ENCODE measurements at places on chromosomes 13 and 19. TPM values are rescaled to one million over a fixed set of nuclear protein-coding genes. Genes with fewer than 3 reads are reported as not detected.
A peak's percentile ranks its signal among the peaks of the same experiment; 100 is the strongest.

DNA sequence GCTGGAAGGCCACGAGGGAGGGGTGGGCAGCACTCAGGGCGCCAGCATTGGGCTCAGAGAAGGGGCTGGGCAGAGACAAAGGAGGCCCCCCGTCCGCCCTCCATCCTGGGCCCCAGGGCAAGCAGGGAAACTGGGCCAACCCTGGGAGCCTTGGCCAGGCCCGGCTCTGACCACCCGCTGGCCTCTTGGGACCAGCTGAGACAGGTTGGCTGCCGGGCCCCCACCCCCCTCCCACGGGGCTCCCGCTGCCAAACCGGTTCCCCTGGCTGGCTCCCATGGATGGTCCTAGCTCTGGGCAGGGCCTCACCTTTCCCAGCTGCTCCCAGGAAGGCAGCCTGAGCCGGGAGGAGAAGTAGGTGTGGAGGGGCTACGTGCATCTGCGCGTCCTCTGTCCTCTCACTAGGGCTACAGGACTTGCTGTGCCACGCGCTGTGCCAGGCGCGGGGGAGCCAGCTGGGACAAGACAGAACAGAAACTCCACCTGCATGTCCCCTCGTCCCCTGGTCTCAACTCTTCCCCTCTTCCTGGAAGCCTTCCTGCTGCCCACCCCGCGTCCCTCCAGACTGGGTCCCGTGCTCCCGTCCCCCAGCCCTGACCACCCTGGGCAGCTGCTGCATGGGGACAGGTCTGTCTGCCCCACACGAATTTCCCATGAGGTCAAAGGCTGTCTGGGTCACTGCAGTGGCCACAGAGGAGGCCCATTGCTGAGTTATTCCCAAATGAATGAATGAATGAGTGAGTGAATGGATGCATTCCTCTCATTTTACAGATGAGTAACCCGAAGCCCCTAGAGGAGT is 29.1 kb upstream of the NCCRP1 start:
- DNase-seq, result no peak

F10 gene
- polyA plus RNA-seq, result 16.9 TPM

DNA sequence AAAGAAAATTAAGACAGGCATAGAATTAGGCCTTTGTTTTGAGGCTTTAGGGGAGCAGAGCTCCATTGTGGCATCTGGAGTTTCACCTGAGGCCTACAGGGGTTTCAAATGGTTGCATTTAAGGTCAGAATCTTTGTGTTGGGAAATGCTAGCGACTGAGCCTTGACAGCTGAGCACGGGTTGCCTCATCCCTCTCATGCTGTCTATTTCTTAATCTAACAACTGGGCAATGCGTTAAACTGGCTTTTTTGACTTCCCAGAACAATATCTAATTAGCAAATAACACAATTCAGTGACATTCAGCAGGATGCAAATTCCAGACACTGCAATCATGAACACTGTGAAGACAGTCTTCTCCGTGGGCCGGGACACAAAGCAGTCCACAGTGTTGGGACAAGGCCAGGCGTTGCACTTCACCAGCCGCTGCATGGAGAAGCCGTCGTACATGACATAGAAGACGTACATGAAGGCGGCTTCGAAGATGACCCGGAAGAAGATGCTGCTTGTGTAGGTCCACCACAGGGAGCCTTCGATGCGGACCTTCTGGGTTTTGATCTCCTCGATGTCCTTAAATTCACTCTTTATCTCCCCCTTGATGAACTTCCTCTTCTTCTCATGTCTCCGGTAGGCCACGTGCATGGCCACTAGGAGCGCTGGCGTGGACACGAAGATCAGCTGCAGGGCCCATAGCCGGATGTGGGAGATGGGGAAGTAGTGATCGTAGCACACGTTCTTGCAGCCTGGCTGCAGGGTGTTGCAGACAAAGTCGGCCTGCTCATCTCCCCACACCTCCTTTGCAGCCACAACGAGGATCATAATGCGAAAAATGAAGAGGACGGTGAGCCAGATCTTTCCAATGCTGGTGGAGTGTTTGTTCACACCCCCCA is 3.8 kb downstream of the GJB2 start:
- DNase-seq, result no peak

DNA sequence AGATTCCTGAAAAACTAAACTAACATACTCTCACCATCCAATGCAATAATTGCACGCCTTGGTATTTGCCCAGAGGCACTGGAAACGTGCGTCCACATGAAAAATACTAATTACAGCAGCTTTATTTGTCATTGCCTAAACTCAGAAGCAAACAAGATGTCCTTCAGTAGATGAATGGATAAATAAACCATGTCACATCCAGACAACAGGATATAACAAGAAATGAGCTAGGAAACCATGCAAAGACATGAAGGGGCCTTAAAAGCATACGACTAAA is 25.0 kb downstream of the ELL start:
- no peak for DNase-seq

GRCh38 chr19:10412257-10412977 is 7.9 kb upstream of the PDE4A start:
- no peak for DNase-seq

DNA sequence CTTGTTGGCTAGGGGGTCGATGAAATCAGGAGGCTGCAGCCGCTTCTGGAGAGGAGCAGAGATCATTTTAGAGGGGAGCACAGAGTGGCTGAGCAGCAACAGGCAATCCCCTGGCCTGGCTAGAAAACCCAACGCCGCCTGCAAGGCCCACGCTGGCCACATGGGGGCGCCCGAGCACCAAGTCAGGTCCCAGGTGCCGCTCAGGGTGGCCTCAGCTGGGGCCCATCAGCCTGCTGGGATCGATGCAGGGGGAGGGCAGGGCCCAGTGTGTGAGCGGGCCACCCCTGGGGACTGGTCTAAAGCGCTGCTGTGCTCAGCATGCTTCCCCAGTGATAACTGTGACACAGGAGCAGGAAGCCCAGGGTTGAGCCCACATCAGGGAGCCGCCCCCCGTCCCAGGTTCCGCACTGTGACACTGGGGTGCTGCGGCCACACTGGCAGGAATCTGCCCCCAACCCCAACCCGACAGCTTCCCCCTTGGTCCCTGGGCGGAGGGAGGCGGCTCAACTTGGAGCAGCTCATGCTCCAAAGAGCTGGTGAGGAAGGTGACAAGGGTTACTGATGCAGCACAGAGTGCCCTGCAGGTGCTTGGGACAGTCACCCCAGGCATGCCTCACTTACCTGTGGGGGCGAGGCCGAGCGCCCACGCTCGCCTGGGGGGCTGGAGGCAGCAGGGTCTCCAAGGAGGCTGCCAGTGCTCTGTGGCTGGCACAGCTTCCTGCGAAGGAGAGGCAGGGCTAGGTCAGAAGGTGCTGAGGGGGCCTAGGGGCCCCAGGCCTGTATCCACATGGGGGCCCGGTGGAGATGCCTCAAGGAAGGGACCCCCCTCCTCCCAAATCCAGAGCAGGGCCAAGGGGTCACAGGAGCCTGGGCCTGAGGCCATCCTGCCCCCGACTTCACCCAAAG is 13.3 kb upstream of the ISYNA1 start:
- no peak for DNase-seq

DNA sequence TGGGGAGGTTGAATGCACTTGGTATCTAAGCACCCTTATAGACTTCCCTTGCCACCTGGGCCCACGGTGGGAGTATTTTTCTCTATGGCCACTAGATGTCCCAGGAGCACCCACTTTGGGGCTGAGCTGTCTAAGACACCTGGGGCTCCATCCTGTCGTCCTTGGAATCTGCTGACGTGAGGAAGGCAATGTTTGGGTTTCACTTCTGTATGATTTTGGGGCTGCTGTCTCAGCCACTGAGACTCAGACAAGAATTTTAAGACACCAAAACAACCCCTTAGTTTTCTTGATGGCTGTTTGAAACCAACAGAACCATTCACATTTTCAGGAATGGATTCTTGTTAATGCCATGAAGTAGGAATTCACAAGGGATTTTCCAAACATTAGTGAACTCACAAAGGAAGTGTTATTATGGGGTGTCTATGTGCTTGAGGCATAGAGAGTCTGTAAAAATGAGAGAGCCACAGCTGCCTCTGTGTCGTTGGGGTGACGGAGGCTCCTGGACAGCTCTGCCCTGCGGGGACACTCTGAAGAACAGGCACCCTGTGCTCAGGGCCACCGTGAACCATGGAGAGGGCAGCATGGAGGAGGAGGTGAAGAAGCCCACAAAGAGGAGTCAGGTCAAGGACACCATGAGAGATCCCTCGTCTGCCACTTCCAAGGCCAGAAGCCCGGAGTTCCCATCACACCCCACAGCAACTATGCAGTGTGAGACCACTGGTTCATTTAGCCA is 106.8 kb upstream of the SPATA13 start:
- DNase-seq, result no peak

CLEC17A gene
- not detected for polyA plus RNA-seq

DNA sequence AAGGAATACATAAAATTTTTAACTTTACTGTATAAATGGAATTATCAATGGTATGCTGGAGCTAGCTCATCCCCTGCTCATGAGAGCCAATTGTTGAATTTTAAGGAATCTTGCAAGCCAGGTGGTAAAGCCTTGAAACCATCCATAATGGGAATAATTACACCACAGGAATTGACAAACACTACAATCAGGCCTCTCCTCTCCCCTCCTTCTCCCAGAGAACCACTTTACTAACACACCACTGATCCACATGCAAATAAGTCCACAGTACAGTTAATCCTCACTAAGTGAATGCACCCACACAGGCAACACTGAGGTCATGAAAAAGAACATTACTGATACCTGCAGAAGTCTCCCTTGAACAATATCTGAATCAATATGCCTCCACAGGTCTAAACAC is 140.5 kb downstream of the KLF12 start:
- DNase-seq, result no peak

GRCh38 chr13:21517576-21517975 is 58.5 kb upstream of the ZDHHC20 start:
- DNase-seq, result no peak

MYH14 gene
- 53.2 TPM for polyA plus RNA-seq

DNA sequence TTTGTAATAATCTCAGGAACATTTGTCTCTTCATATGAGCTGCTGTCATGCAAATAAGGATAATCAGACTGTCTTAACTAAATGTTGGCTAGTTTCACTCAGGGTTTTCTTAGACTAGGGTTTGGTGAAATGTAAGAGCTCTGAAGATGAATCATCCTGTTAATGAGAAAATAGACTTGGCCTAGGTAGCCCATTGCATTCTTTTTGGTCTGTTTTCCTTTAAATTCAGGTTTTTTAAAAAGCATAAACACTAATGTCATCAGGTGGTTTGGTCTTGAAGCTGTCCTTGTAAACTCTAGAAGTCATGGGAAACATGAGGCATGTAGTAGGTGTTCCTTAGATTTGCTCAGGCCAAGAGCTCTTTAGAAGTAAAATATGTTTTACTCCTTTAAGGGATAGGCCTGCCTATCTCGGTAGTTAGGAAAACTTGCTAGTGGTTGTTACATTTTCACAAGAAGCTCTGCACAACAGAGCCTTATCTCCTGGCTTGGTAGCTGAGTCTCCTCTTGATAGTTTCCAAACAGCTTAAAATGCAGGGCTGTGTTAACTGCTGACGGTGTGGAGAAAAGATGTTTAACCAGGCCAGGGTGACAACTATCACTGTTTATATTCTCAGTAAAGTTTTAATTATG is 62.0 kb upstream of the C1QTNF9B start:
- DNase-seq, result no peak

- no peak for DNase-seq
Observed at GRCh38 chr13:81302125-81302524, 961.2 kb upstream of the SPRY2 start.

DNA sequence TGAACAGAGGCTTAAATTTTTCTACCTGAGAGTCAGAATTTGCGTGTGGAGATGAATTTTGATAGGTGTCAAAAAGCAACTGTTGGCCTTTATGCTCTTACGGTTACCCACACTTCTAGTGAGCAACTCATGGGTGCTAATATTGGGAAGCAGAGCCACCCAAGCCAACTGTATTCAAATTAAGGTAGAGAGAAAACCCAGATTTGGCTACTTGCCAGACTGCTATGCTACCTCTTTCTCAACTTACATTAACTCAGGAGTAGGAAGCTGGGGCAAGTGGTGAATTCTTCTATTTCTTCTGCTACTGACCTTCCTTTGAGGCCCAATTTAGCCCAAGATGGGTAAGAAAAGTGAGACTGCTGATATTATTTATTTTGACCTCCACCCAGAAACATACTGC is 83.9 kb downstream of the OLFM4 start:
- no peak for DNase-seq

GRCh38 chr13:31301119-31301518 is 101.3 kb downstream of the B3GLCT start:
- DNase-seq, result no peak

CD70 gene
- 0.72 TPM for polyA plus RNA-seq

ZNF681 gene
- 2.1 TPM for polyA plus RNA-seq

ZNF443 gene
- 3.5 TPM for polyA plus RNA-seq

GRCh38 chr13:113083402-113084061 is 22.1 kb upstream of the F7 start:
- peak; percentile 81 for DNase-seq

GRCh38 chr13:89029062-89029461 is 1357.9 kb downstream of the SLITRK5 start:
- DNase-seq, result no peak

DNA sequence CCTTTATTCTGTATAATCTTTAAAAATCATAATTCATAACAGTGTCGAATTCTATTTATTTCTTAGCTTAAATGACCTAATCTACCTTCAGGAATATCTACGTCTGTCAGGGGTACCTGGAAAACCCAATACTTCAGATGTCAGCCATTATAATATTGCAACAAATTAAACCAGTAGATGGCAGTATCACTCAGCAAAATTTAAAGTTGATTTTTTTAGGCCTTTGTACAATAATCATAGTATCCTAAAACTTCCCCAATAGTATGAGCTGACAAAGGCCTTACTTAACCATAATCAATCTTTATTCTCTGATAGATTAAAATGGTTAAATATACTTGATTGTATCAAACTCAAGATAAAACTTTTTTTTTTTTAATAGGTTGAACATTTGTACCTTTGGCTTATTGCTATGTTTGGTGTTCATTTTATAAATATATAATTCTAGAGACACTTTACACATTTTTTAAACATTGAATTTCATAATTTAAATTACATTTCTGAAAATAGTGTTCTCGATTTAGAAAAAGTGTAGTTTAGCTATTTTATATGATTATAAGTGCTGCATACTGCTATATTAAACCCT is 830.2 kb upstream of the SPRY2 start:
- peak; percentile 11 for DNase-seq

DNA sequence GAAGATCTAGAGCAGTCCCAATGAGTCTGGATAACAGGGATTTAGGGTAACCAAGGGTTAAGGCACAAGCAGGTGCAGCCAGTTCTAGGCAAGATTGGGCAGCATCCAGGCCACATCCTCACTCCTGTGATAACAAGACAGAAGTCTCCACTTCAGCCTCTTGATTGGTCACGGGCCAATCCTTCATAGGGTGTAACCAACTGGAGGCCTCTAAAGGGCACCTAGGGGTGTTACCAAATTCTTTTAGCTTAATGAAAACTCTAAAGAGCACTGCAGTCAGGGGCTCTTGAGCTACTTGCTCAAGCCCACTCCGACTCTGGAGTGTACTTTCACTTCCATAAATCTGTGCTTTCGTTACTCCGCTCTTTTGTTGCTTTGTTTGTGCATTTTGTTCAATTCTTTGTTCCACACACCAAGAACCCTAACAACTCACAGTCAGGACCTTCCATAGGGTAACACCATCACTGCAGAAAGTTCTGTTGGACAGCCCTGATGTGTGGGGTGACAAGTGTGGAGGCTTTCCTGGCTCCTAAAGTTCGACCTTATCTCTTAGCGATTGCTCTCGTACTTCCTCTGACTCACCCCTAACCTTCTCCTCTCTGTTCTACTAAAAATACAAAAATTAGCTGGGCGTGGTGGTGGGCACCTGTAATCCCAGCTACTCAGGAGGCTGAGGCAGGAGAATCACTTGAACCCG is 36.1 kb downstream of the ZSWIM9 start:
- DNase-seq, result no peak
